Kasumi-1 (cell line): ENCODE measurements at places on chromosomes 4 and X.
A peak's percentile ranks its signal among the peaks of the same experiment; 100 is the strongest.

DNA sequence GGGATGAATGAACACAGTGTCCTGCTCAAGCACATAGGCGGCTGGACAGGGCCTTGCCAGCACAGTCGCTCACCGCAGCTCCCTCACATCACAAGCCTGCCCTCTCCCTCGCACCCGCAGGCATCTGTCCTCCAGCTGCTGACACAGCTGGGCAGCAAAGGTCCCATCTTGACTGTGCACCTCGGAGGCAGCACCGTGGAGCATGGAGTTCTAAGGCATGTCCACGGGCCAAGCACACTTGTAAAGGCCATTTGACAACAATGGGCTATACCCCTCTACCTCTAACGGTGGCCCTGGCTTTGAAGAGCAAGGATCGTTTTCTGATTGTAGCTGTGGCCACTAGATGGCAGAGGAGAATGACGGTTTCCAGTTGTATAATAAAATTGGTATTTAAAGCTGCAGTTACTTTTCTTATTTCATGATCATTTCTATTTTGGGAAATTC, 53.8 kb downstream of the APLN start:
- DNase-seq: peak; percentile 31

DNA sequence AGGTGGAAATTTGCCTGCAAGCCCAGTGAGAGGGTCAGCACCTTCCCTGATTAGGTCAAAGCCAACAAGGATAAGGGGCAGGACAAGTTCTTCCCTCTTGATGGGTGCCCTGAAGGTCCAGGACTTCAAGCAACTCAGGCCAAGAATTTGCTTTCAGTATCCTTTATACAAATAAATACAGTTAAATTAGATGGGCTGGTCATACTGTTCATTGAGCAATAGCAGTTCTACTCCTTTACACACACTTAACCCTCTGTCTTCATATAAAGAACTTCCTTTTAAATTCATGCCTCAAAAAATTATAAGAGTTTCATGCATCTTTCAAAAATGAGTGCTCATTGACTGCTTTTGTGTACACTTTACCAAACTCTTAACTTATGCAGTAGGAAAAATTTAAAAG, 392.0 kb downstream of the SPRY1 start:
- DNase-seq: no peak

DNA sequence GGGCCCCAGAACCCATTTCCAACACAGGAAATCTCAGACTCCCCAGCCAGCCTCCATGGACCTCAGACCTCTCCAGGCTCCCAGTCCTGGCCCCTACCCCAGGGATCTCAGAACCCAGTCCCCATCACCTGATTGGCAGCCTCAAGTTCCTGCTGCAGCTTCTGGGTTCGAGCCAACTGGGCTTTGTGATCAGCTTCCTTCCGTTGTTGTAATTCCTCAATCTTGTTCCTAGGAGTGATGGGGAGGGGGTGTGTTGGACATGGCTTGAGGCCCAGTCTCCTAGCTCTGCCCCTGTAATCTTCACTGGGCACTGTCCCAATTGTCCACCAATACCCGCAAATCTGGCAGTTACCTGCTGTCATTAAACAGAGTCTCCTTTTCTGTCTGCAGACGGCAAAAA, 12.6 kb downstream of the GRIPAP1 start:
- DNase-seq: no peak

- DNase-seq: no peak
Observed at GRCh38 chr4:8473198-8473919, 32.8 kb downstream of the TRMT44 start.

- no peak for DNase-seq
Observed at GRCh38 chr4:141647966-141648365, 11.6 kb downstream of the IL15 start.

GRCh38 chrX:110414679-110415439, 56.2 kb downstream of the RTL9 start:
- no peak for DNase-seq

DNA sequence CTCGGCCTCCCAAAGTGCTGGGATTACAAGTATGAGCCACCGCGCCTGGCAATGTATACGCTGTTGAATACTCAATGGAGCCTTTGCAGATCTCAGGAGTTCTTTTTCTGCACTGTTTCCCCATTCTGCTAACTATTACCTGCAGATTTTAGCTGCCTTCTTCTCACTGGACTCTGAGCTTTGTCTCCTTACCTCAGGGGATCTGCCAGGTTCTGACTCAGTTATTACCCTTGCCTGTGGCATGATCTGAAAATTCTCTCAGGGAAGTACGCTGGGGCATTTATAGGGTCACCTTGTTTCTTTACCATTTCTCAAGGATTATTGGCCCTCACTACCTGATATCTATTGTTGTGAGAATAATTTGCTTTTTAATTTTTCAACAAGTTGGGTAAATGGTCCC, 56.6 kb upstream of the MAGED1 start:
- no peak for DNase-seq

- DNase-seq: no peak
Observed at GRCh38 chr4:171928336-171928735, 115.1 kb downstream of the GALNTL6 start.

DNA sequence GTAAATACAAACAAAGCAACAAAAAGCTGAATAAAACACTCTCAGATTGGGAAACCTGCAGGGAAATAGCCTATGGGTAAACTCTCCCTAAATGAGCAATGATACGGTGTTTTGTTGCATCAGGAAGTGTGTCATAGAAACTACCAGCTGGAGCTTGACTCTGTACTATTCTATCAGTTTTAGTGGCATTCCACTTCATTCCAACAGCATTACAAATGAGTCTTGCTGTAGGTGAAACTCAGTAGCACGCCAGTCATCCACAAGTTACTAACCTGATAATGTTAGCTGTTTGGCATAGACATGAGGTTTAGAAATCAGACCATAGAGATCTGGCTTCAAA, 24.9 kb downstream of the FGFBP1 start:
- DNase-seq: no peak

- no peak for DNase-seq
Observed at GRCh38 chr4:185874516-185875230, 62.7 kb upstream of the SORBS2 start.

DNA sequence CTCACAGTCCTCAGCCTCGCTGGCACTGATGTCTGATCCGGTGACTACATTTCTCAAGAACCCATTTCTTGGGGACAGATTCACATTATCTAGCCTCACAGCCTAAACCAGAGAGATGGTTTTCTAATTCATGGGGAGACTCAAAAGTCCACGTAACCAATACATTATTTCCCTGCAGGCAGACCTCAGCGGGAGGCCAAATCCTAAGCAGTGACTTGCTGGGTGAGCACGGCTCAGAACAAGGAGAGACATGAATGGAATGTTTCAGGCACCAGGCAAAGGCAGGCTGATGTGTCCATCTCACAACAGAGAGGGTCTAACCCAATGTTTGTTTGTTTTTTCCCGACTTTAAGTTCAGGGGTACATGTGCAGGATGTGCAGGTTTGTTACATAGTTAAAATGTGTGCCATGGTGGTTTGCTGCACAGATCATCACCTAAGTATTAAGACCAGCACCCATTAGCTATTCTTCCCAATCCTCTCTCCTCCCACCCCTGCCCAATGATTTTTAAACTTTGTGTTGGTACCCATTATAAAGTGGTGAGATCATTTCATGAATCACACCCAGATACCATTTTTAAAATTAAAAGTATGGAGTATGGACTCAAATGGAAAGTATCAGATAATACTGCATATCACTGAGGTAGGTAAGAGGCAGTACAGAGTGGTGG, 53.3 kb downstream of the SCD5 start:
- DNase-seq: no peak

GRCh38 chr4:47075919-47076318, 44.6 kb downstream of the GABRB1 start:
- no peak for DNase-seq
